CD4-positive, alpha-beta T cell treated with Interleukin-4 for 1 hour (primary cell): ENCODE measurements at places on chromosomes 5 and 9.

DNA sequence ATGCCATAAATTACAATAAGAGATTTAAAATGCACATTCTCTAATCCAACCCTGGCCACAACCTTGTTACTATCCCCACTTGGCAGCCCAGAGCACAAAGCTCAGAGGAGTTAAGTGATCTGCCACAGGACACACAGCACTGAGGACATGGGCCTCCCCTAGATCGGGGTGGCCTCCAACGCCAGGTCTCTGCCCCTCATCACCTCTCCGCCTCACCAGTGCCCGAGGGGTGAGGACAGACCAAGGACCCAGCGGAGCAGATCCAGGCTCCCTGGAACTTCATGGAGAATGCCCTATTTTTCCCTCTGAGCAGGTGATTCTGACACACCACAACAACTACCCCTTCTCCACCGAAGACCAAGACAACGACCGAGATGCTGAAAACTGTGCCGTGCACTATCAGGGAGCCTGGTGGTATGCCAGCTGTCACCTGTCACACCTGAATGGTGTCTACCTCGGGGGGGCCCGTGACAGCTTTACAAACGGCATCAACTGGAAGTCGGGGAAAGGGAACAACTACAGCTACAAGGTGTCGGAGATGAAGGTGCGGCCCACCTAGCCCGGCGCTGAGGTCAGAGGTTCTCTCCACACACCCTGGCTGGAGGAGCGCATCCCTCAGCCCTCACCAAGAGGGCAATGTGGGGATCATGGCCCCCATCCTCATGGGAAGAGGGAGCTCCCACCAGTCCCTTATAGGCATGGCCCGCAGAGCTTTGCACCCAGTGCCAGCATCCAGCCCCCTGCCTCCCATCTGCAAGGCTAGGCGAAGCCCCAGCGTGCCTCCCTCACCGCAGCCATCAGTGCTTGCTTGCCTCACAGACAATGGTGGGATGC is 12.5 kb upstream of the FCN2 start:
- DNase-seq, result no peak

- DNase-seq, result no peak
These were observed 10.5 kb downstream of the RGS14 start for GRCh38 chr5:177367981-177368868.

DNA sequence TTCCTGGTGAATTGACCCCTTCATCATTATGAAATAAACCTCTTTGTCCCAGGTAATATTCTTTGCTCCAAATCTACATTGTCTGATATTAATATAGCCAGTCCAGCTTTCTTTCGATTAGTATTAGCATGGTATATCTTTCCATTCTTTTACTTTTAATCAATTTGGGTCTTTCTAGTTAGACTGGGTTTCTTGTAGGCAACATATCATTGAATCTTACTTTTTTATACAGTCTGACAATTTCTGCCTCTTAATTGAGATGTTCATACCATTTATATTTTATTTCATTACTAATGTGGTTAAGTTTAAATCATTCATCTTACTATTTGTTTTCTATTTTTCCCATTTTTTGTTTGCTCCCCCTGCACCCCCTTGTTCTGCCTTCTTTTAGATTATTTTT is 61.7 kb upstream of the LIFR start:
- no peak for DNase-seq

DNA sequence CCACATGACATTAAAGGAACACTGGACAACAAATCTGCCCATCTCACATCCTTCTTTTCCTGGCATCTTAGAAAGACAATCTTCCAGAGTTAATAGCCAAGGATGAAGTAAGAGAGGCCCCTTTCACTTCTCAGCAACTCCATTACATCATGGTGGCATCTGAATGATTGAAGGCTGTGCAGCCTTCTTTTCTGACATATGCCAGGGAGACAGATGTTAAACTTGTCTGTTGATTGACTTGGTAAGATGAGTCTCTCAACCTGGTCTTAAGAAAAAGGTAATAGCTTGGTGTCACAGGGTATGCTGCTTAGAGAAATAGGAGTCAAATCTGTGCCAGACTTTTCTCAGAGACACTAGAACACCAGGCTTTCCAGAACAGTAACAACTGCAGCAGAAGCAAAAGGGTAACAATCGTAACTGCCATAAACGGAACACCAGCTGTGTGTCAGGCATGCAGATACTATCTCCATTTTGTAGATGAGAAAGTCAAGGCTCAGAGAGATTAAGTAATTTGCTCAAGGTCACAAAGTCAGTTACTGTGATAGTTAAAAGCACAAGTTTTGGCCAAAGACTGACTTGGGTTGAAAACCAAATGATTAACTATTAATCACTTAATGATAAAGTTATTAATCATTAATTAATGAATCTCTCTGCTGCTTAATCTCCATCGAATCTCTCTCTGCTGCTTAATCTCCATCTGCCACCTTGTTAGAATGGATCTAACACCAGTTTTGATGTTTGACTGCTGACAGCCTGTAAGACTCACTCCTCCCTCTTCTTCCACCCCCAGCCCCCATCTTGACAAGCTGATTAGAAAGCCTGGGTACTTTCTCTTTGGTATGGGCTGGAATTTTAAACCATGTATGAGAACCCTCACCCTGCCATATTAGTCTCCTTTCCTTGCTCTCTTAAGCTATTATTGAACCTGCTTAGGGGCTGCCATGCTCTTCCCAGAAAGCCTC is 353.5 kb downstream of the ENC1 start:
- no peak for DNase-seq
